Left ventricle myocardium inferior (tissue), 1 donor: ENCODE measurements at places on chromosomes 1 and 21. TPM values are rescaled to one million over a fixed set of nuclear protein-coding genes. Genes with fewer than 3 reads are reported as not detected.

DNA sequence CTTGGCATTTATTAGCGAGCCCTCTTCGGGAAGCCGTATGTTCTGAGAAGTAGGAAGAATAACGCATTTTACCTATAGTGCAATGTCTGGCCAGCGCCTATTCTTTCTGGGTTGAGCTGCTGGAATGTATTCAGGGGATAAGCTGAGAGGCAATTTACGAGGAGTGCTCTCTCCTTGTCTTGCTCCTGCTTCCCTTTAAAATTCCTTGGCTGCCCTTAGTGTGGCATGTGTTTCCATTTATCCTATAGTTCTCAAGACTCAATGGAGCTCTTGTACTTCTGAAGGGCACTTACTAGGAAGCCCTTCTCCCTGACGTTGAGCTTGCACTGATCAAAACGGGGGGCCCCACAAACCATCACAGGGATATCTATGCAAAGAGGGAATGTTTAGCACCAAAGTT lies 364.6 kb downstream of the DISC1 start:
- peaks cover 10% of the 10 kb centered on the region for H3K4me1 ChIP-seq
- no peak for DNase-seq
- no peaks in the 10 kb centered on the region for H3K36me3 ChIP-seq
- no peaks in the 10 kb centered on the region for H3K27me3 ChIP-seq
- no peak overlapping the region for H3K4me3 ChIP-seq
- no peak overlapping the region for H3K27ac ChIP-seq

- H3K4me3 ChIP-seq = no peak overlapping the region
- no peaks in the 10 kb centered on the region for H3K36me3 ChIP-seq
- no peak overlapping the region for H3K27ac ChIP-seq
- no peak for DNase-seq
Measured at GRCh38 chr1:69109277-69109676, 458.4 kb upstream of the LRRC7 start.

DNA sequence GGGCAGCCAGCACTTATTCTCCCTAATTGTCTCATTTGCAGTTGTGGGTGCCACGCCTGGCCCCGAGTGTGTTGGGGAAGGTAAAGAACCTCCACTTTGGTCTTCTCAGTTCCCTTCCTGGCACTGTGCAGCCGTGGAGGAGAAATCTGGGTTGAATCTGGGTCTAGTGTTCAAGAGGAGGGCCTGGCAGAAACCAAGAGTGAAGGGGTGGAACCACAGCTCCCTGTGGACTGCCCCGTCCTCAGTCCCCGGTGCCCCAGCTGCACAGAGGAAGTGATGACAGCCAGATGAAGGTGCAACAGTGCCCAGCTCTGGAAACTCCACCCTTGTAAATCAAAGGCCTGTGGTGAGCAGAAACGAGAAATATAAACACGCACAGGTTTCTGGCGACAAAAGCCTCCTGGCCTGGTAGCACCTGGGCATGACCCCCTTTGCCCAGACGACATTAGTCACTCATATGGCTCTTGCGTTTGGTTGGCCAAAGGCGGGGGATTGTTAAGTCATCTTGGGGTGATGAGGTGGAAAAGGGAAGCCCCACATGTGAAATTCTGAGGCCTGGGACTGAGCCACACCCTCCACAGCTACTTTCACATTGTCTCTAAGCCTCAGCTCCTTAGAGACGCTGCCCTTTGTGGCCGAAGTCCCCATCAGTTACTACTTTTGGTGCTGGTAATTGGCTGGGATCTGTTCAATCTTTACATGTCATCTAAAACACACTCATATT lies 4.2 kb upstream of the ECE1 start:
- no peaks in the 10 kb centered on the region for H3K27me3 ChIP-seq
- no peak overlapping the region for H3K4me3 ChIP-seq
- H3K36me3 ChIP-seq = no peaks in the 10 kb centered on the region
- H3K27ac ChIP-seq = peak overlapping the region; percentile 90

- no peak for DNase-seq
- H3K27me3 ChIP-seq = no peaks in the 10 kb centered on the region
- H3K4me1 ChIP-seq = no peaks in the 10 kb centered on the region
- no peak overlapping the region for H3K4me3 ChIP-seq
Measured at GRCh38 chr1:239184561-239185244, 201.7 kb upstream of the CHRM3 start.

- no peaks in the 10 kb centered on the region for H3K27me3 ChIP-seq
- peaks cover 12% of the 10 kb centered on the region for H3K36me3 ChIP-seq
- peaks cover 28% of the 10 kb centered on the region for H3K4me1 ChIP-seq
- H3K27ac ChIP-seq = no peak overlapping the region
- no peak for DNase-seq
Measured at GRCh38 chr1:84570436-84571149, 3.6 kb downstream of the CTBS start.

DNA sequence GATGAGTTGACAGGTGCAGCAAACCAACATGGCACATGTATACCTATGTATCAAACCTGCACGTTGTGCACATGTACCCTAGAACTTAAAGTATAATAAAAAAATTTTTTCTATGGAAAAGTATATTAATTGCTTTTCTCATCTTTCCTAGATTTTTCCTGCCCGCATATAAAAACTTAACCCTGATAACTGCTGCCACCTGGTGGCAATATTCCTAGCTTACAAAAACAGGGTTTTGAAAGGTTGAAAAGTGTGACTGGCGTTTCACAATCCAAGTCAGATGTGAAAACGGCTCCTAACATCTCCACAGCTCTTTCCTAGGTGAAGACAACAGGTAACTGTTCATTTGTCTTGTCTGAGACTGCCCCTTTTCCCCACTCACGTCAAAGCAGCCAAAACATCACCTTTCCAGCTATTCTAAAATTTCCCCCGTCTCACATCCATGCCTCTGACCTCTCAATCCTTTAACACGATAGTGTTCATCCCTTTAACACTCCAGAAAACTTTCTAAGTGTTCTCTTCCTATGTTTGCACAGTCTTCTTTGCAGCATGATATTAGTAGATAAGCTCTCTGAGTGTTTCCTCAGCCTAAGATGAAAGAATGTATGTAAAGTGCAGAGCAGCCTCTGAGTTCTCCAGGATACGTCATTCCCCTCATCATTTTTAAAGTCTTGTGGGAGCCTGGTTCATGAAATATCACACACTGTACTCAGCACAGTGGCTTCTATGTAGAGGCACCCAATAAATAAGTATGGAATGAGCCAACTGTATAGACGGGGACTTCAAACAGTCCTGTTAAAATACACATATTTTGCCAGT lies 27.5 kb downstream of the OVGP1 start:
- H3K4me1 ChIP-seq = no peaks in the 10 kb centered on the region
- H3K4me3 ChIP-seq = no peak overlapping the region
- DNase-seq = no peak
- H3K27ac ChIP-seq = no peak overlapping the region

- H3K27ac ChIP-seq = no peak overlapping the region
- H3K36me3 ChIP-seq = no peaks in the 10 kb centered on the region
- H3K4me1 ChIP-seq = no peaks in the 10 kb centered on the region
- no peak for DNase-seq
Measured at GRCh38 chr1:85118751-85119150, 70.5 kb upstream of the MCOLN3 start.

- H3K27me3 ChIP-seq = peaks cover 6% of the 10 kb centered on the region
- peak overlapping the region; percentile 75 for H3K27ac ChIP-seq
- H3K36me3 ChIP-seq = no peaks in the 10 kb centered on the region
- H3K4me3 ChIP-seq = peak overlapping the region; percentile 63
- DNase-seq = no peak
- H3K4me1 ChIP-seq = peaks cover 52% of the 10 kb centered on the region
Measured at GRCh38 chr1:210291786-210292230, 36.9 kb upstream of the HHAT start.

DNA sequence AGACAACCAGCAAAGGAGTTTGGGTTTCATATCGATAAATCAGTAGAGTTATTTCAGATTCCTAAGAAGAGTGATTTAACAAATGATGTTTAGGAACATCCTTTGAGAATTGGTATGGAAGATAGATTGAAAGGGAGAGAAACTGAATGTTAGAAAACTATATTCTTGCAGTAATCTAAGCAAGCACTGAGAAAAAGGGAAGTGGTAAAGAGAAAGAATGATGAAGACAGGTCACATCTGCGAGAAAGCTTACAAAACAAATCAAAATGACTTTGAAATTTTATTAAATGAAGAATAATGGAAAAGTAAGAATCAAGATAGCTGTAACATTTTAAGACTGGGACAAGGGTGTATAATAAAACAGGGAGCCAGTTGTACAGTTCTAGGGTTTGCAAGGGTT lies 177.0 kb downstream of the HS2ST1 start:
- no peak overlapping the region for H3K27ac ChIP-seq
- DNase-seq = no peak
- H3K4me3 ChIP-seq = no peak overlapping the region
- H3K4me1 ChIP-seq = peaks cover 14% of the 10 kb centered on the region
- H3K36me3 ChIP-seq = no peaks in the 10 kb centered on the region

DNA sequence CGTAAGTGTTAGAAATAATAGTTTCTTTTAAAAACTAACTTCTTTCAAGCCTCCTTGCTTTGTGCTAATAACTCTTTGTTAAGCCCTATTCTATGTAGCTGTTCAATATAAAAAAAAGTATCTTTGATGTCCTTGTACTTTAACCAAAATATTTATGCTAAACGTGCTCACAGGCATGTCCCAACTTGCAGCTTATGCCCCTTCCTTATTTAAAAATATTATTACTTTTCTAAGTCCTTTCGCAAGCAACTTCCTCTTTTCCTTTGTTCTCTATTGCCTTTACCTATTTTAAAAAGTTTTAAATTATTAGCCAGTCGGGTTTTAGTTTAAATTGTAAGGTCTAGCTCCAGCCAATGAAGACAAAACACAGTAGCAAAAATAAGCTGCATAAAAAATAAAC lies 43.4 kb upstream of the NBPF3 start:
- no peak for DNase-seq
- no peak overlapping the region for H3K27ac ChIP-seq
- H3K4me3 ChIP-seq = no peak overlapping the region

GRCh38 chr21:40575976-40576375 lies 271.0 kb downstream of the DSCAM start:
- no peaks in the 10 kb centered on the region for H3K36me3 ChIP-seq
- no peak overlapping the region for H3K4me3 ChIP-seq
- no peak overlapping the region for H3K27ac ChIP-seq
- no peaks in the 10 kb centered on the region for H3K4me1 ChIP-seq

- no peak overlapping the region for H3K4me3 ChIP-seq
- H3K27me3 ChIP-seq = peaks cover 5% of the 10 kb centered on the region
- DNase-seq = peak; percentile 66
- H3K36me3 ChIP-seq = no peaks in the 10 kb centered on the region
Measured at GRCh38 chr1:45266151-45266801, 59.9 kb upstream of the ZSWIM5 start.

OR2G2 gene
- not detected for total RNA-seq

CENPF gene
- total RNA-seq = 1.7 TPM

FABP3 gene
- total RNA-seq = 4,737 TPM

HSD11B1 gene
- total RNA-seq = 4.1 TPM

HPDL gene
- total RNA-seq = not detected
